ENCODE measurements at places on chromosomes 2 and 18.

DNA sequence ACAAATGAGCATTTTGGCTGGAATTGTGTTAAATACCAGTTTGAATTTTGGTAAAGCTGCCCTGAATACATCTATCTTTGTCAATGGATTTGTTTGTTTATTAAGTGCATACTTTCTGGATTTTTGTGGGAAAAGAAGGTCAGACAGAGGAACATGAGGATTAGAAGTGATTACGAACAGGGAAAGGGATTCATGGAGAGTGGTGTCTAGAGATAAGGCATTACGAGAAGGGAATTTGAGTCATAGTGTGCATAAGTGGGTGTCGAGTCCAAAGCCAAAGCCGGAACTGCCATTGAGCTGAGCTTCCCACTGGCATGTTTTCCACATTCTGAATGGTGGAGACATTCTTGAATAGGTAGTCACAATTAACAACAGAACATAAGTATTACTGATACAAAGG is 68.9 kb upstream of the EFEMP1 start:
- peak; percentile 43 for DNase-seq

DNA sequence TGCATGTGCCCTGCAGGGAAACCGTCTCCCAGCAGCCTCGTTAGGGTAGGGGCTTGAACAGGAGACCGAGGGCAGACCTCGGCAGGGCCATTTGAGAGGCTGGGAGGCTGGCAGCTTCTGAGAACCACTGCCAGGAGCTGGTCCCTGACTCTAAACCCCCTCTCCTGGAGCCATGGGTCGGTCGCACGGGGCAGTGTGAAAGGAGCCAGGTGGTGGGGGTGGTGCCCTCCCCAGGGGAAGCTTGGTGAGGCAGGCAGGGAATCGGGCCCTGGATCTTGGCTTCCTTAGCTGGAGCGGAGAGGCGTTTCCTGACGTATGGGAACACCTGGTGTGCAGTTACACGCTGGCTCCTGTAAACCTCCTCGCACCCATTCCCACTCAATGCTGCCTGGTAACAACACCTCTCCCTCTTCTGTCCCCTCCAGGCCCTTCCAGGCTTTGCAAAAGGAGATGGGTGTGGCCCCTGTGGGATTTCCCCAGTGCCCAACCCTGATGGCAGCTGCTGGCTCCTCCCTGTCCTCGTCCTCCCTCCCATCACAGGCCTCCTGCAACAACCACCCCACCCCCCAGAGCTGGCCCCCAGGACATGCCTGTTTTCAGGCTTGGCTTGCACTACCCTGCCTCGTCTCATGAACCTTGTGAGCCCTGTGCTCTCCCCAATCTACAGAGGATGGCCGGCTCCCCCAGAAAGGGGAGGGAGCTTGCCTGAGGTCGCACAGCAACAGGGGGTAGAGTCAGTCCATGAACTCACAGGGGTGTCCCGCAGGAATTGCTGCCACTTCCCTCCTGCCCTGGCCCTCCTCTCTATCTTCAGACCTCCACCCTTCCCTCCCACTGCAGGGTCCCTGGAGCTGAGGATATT is 24.4 kb downstream of the ADRA2B start:
- DNase-seq: no peak

GRCh38 chr2:30385327-30385726 is 61.7 kb upstream of the LCLAT1 start:
- peak; percentile 49 for DNase-seq

- peak; percentile 64 for DNase-seq
Measured at GRCh38 chr2:225100269-225100668, 58.0 kb upstream of the DOCK10 start.

GRCh38 chr18:55136864-55137263 is 177.6 kb upstream of the CCDC68 start:
- peak; percentile 24 for DNase-seq

DNA sequence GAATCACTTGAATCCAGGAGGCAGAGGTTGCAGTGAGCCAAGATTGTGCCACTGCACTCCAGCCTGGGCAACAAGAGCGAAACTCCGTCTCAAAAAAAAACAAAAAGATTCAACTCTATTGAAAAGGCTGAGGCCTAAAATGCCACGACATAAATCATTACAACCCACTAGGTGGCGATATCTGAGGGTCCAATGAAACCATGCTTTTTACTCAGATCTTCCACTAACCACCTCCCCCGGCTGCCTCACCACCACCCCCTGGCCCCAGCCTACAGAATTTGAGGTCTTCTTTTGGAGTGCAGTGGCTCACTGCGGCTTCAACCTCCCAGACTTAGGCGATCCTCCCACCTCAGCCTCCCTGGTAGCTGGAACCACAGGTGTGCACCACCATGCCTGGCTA is 57.5 kb downstream of the AP1S3 start:
- peak; percentile 53 for DNase-seq

GRCh38 chr2:42859006-42859552 is 66.7 kb upstream of the HAAO start:
- DNase-seq: peak; percentile 76
